ENCODE measurements at places on chromosomes 3 and 15.

DNA sequence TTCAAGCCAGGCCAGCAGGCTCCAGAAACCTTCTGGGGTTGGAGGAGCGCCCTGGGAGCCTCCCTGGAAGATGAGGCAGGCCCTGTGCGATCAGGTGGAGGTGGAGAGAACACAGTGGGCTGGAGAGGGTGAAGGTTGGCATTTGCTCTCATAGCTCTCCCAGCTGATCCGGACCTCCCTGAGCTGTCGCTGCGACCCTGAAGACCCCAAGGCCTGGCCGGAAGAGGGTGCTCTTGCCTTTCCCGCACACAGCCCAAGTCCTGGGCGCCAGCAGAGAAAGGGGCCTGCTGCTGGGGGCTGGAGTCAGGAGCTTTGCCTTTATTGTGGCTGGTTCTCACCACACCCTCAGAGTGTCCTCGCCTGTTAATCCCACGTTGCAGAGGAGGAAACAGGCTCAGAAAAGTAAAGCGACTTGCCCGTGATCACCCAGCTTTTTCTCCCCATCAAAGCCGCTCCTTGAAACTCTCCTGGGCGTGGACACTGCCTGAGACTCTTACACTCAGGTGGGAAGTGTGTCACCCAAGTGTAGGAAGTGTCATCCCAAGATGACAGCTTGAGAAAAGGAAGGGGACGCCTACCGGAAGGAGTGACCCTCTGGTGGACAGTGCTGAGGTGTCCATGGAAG, 8.6 kb upstream of the RPL29 start:
- DNase-seq, result no peak

- no peak for DNase-seq
Measured at GRCh38 chr15:80186597-80186996, 33.8 kb downstream of the FAH start.

DNA sequence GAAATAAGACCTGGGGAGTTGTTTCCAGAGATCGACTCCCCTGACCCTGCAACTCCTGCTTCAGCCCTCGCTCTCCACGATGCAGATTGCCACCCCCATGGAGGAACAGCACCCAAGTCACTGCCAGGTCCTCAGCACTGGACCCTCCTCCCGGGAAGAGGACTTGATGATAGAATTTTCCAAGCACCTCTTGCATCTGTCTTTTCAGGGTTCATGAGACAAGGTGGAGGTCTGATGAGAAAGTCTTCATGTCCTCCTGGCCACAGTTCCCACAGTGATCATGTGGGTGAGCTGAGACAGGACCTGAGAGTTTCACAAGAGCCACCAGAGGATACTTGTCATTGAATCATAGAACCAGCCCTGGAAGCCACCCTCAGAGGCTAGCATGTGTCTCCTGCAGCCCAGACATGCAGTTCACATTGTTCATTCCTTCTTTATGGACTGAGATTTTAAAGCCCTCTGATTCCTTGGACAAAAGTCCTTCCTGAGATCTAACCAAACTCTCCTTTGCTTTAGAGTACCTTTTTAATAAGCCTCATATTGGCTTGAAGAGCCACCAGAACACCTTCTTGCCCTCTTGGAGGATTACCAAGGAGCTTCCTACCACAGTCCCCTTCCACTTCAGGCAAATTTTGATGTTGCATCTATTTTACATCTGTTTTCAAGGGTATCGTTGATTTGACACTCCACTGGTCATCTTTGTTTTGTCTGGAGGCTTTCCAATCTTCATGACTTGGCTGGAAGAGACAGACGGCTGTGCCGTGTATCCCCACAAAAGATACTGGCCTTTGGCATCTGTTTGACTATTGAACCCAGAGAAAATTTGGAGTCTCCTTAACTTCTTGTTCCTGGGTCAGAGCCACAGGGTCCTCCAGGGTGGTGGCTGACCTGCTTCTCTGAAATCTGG, 224.8 kb upstream of the BHLHE40 start:
- no peak for DNase-seq

- no peak for DNase-seq
Measured at GRCh38 chr3:50140990-50141389, 14.1 kb upstream of the SEMA3F start.

- no peak for DNase-seq
Measured at GRCh38 chr3:9808345-9809037, 1.6 kb upstream of the TTLL3 start.

DNA sequence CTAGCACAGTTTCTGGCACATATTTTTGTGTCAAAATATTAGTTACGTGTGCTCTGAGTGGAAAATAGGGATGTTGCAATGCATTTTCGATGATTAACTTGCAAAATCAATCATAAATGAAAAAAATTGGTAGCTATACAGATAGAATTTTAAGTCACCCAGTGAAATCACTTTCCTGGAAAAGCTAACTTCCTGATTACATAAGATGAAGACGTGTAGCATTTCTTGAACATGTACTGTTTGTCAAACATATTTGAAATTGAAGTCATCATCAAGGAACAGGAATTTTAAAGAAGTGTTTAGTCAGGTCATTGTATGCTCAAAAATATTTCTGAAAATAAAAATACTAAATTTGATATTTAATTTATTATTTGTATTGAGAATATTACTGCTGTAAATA, 977.7 kb downstream of the PLOD2 start:
- DNase-seq, result no peak

- no peak for DNase-seq
Measured at GRCh38 chr15:25710184-25710583, 152.9 kb downstream of the ATP10A start.

DNA sequence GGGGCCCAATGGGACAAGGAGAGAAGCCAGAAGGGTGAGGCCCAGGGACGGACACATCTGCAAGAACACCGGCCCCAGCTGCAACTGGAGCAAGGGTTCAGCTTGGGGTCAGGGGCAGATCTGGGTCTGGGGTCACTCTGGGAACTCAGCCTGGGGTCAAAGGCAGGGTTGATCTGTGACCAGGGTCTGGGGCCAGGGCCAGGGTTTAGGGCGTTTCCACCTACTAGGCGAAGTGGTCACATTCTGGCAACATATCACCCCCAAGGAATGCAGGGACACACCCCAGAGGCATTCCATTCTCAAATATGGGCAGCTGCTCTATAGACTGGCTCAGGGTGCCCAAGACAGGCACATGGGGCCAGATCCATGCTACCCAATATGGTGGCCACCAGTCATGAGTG, 9.0 kb downstream of the UROC1 start:
- no peak for DNase-seq
